ENCODE measurements at places on chromosomes 6 and 20.

DNA sequence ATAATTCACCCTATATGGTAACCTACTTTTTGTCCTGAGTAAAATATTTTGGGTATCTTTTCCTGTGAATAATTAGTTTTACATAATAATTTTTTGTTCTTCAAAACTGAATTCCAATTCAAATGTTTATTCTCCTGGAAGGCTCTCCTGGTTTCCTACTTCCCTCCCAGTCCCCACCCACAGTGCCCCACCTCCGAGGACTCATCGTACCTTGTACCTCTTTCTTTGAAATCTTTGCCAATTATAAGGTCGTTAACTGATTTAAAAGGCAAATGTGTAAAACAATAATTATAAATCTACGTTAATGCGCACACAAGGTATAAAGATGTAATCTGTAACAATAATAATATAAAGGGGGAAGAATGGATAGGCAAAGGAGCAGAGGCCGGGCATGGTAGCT is 40.5 kb upstream of the VEGFA start:
- no peak for DNase-seq

DNA sequence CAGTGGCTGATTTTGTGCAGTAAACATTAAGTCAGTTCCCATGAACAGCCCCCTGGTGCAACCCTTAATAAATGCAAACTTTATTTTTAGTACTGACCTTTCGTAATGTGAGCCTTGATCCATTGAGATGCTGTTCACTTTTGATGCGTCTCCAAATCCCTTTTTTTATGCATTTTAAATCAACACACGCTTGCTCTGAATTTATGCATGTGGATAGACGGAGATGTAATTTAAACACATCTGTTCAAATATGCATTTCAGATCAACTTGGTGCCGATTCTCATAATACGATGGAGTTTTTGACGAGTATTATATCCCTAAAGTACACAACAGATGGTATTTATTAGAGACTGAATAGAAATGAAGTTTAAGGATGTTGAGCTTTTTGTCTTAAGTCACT is 505.7 kb downstream of the CDKAL1 start:
- no peak for DNase-seq

- DNase-seq = no peak
These were observed 144.1 kb downstream of the SMAP1 start for GRCh38 chr6:70811788-70812187.

DNA sequence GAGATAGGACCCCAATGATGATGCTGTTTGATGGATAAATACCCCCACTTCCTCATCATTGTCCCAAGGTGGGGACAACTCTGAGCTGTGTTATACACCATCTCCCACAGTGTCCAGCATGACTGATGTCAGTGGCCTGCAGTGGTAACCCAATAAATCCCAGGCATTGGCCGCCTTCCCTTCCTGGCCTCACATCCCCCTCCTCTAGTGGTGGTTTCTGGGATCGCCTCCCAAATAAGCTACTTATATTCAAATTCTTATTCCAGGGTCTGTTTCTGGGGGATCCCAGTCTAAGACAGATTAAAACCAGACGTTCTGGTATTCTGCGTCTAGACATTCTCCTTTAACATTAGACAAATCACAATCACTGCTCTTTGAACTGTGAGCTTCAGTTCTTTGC is 90.6 kb downstream of the SCP2D1 start:
- DNase-seq = no peak
